Keratinocyte (primary cell): ENCODE measurements at places on chromosomes 5 and 9. TPM values are rescaled to one million over a fixed set of nuclear protein-coding genes. Genes with fewer than 3 reads are reported as not detected.
A peak's percentile ranks its signal among the peaks of the same experiment; 100 is the strongest.

Gene TNC
- 50.0 to 103 TPM (median 58.7 TPM) in 3 replicates for polyA plus RNA-seq

Gene CKMT2
- polyA plus RNA-seq, result not detected in 3 replicates

Gene TNFSF8
- polyA plus RNA-seq, result not detected in 3 replicates

Gene ADAMTSL1
- polyA plus RNA-seq, result 0.35 to 2.2 TPM (median 1.1 TPM) in 3 replicates

Gene TRUB2
- 15.5 to 25.8 TPM (median 17.2 TPM) in 3 replicates for polyA plus RNA-seq

Gene KIF4B
- not detected in 3 replicates for polyA plus RNA-seq

Gene SLC30A5
- polyA plus RNA-seq, result 25.5 to 43.4 TPM (median 43.1 TPM) in 3 replicates

Gene DRD1
- 0.01 TPM in 1 of 3 replicates, not detected in the others for polyA plus RNA-seq

Gene SH3GL2
- 0.02 to 0.03 TPM in 2 of 3 replicates, not detected in the other for polyA plus RNA-seq

Gene LRRC26
- polyA plus RNA-seq, result not detected in 3 replicates

GRCh38 chr5:79509244-79509885 lies 4.6 kb downstream of the HOMER1 start:
- DNase-seq, result no peak

DNA sequence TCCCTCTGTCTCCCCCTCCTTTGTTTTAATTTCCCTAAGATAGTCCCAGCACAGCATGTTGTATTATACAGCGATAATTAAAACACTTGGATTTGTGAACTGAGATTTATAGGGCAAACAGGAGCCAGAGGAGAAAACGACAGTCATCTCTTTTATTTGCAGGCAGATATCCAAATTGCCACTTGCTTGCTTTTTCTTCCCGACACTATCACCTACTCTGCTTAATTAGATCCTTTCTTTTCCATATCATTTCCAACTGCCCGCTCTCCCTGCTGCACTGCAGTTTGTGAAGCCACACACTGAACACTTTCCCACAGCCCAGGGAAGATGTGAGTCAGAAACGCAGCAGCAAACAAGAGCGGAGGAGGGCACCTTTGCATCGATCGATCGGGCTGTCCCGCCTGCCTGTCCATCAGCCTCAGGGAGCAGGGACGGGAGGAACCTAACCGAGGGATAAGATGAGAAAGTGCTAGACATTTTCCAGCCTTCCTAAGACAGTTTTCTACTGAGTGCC lies 35.8 kb upstream of the SPRY4 start:
- no peak for DNase-seq

- no peak for DNase-seq
Measured at GRCh38 chr9:105248691-105249090, 4.2 kb downstream of the SLC44A1 start.

DNA sequence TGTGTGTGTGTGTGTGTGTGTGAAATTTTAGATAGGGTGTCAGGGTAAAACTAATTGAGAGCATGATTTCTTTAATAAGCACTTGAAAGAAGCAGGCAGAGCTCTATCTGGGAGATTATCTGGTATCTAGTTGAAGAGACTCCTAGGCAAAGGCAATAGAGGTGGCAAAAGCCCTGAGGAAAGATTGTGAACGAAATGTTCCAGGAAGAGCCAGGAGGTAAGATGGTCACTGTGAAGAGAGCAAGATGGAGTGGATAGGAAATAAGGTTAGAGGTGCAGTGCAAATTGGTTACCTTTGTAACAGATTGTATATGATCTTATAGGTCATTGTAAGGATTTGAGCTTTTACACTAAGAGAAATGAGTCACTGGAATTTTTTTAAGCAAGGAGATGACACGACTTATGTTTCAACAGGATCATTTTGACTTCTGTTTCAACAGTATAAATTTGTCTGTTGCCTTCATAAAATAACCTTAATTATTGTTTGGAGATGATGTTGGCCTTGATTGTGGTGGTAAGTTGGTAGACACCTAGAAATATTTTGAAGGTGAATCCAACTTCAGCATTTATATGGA lies 239.6 kb downstream of the PARP8 start:
- DNase-seq, result no peak

GRCh38 chr9:124205686-124206352 lies 51.9 kb upstream of the NEK6 start:
- DNase-seq, result no peak

- DNase-seq, result no peak
Measured at GRCh38 chr9:126623667-126624478, 10.1 kb downstream of the LMX1B start.

GRCh38 chr9:120481248-120481647 lies 98.7 kb downstream of the CDK5RAP2 start:
- DNase-seq, result no peak

GRCh38 chr5:177557041-177557647 lies 2.8 kb upstream of the FAM193B start:
- DNase-seq, result no peak

DNA sequence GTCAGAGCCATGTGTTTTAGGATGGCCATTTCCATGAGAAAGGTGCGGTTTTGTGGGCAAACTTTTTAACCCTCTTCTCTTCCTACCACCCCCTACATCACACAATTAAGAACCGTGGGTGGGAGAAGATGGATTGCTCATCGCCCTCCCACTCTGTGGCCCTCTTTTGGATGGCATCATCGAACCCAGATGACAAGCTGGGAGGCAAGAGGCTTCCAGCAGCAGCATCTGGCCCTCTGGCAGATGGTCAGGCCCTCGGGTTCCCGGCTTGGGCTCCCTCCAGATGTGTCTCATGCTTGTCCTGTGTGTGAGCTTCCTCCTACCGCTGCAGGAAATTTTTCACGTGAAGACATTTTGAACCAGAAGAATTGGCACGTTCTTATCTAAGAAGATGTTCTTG lies 199.9 kb downstream of the EBF1 start:
- no peak for DNase-seq

DNA sequence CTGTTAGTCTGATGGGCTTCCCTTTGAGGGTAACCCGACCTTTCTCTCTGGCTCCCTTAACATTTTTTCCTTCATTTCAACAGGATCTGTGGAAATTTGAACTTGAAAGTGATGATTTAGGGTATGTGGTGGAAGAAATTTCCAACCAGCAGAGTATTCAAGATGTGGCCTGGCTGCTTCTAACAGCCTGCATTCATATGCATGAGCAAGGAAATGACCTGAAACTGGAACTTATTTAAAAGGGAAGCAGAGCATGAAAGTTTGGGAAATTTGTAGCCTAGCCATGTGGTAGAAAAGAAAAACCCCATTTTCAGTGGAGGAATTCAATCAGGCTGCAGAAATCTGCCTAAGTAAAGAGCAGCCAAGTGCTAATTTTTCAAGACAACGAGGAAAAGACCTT lies 41.7 kb downstream of the UNC13B start:
- DNase-seq, result no peak

DNA sequence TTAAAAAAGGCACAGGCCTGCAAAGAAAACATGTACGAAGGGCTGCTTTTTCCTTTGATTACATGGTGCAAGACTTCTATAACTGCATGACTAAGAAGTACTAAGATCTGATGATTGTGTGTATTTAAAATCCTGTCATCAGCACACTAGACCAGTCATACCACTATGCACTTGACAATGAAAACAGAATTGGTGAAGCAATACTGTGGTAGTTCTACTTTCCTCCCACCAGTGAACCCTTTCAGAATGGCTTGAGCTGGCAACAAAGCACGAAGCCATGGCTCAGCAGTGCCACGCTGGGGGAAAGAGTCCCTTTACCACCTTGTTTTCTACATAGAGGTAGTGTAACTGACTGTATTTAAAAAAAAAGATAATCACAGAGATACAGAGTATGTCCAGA lies 49.0 kb upstream of the POU5F2 start:
- no peak for DNase-seq

GRCh38 chr5:40410231-40410861 lies 269.4 kb upstream of the PTGER4 start:
- DNase-seq, result peak; percentile 82

- no peak for DNase-seq
Measured at GRCh38 chr9:37796232-37796631, 4.4 kb upstream of the DCAF10 start.

GRCh38 chr9:71524996-71525580 lies 243.2 kb downstream of the CEMIP2 start:
- no peak for DNase-seq

DNA sequence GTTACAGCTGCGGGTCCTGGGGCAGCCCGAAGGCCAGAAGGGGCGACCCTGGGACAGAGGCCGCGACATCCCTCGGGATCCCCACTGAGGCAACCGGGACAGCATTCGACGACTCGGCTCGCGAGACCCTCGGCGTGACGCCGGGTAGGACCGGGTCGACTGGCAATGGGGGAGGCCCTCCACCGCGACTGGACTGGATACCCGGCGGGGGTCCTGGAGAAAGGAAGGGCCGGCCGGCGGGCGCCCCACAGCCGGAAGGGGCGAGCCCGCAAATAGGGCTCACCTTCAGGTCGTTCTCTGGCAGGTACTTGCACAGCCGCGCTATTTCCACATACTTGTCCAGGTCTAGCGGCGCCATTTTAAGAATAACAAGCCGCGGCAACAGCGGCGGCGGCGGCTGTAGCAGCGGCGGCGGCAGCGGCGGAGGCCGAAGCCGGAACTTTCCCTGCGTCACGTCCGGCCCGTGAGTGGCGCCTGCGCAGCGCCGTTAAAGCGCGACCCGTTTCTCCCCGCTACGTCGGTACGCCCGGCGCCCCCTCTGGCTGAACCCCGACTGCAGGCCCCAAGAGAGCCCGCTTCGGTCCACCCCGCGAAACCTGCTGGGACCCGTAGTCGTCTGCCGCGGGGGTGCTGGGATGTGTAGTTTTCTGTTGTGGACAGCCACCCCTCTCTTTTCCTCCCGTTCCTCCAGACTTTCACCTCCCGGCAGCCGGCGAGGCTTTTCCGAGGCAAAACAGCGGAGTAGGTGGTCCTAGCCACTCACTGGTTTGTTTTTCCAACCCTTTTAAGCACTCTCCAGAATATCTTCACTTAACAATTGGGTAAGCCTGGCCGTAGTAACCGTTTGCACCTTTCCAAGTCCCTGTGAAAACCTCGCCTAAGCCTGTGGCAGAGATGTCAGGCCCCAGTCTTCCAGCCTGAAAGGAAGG lies at the start of gene PPP6C:
Gene PPP6C, minus strand, starts transcription at position 443 of the 929 bp plus-strand sequence. Its CDS starts 85 bp downstream, at position 358.
- DNase-seq, result peak; percentile 71

DNA sequence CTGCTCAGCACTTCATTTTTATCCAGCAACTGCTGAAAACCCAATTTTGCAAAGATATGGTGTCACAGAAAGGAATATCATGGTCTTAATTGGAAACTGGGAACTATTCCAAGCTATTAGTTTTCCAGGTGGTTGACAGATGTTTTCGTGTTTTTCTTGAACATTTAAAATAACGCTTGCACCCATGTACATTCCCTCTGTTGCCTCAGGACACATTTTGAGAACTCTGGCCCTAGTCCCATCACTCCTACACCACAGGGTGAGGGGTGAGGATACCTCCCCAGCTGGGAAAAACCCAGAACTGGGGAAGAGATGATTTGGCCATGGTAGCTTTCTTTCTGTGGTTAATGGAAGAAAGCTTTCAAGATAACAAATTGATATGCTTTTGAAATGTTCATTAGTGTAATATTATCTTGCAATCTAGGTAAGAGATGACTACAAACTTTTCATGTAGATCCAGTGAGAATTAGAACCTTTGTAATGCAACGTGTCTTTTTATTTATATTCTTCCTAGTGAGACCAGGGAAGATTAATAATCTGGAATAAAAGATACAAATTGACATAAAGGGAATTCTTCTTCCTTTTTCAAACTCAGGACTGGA lies 627.0 kb downstream of the RAB3C start:
- DNase-seq, result no peak

DNA sequence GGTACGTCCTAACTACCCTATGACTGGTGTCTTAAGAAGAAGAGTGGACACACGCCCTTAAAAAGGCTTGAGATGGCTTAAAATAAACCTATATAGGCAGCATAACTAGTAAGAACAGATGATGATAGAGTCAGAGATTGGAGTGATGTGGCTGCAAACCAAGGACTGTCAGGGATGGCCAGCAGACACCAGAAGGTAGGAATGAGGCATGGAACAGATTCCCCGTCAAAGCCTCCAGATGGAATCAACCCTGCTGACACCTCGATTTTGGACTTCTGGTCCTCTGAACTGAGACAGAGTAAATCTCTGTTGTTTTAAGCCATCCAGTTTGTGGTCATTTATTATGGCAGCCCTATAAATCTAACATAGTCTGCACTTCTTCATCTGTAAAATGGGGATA lies 7.4 kb downstream of the TMOD1 start:
- no peak for DNase-seq

- peak; percentile 44 for DNase-seq
Measured at GRCh38 chr5:35777358-35778087, 79.2 kb upstream of the IL7R start.

- no peak for DNase-seq
Measured at GRCh38 chr9:14693251-14693861, at the start of gene ZDHHC21. TSS of gene ZDHHC21 (minus strand) at chr9:14693432. CDS start at chr9:14674340, 19,092 bp downstream.

- DNase-seq, result no peak
Measured at GRCh38 chr5:171157276-171157675, 151.8 kb upstream of the TLX3 start.

- no peak for DNase-seq
Measured at GRCh38 chr9:24293386-24293785, 252.3 kb downstream of the IZUMO3 start.

GRCh38 chr5:54689411-54690251 lies 172.1 kb downstream of the SNX18 start:
- DNase-seq, result no peak

GRCh38 chr9:22425551-22425950 lies 21.1 kb upstream of the DMRTA1 start:
- no peak for DNase-seq

DNA sequence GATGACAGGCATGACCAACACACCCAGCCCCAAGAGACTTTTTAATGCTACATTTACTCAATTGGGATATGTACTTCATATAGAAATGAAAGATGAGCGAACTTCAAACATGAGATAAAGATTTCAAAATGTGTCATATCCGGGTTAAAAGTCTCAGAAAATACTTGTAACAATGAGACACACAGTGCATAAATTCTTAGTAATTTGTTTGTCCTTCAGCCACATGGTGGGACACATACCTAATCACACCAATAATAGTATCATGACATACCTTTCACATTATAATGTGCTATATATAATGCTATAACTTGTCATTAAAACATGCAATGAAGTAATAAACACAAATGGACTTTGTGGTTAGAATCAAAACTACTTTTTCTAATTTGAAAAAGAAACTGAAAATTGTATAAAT lies 204.7 kb upstream of the RFX3 start:
- no peak for DNase-seq

DNA sequence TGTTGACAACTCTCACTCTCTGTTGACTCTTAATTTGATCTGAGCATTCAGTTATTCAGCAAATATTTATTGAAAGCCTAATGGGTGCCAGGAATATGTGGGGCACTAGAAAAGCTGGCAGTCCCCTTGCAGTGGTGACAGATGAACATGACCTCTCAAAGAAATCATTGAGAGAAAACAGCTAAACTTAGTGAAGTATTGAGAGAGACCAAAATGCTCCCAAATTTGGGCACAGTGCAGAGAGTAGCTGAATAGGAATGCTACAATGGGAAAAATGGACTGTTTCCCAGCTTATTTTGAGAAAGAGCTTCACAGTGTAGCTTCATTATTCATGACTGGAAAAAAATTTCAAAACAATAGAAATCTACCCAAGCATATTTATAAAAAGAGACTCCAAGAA lies 257.9 kb downstream of the SGCD start:
- no peak for DNase-seq

- DNase-seq, result no peak
Measured at GRCh38 chr9:136137321-136138265, 18.9 kb upstream of the TMEM250 start.
